Diencephalon (tissue), 1 donor: ENCODE measurements at places on chromosomes 3 and 15. TPM values are rescaled to one million over a fixed set of nuclear protein-coding genes. Genes with fewer than 3 reads are reported as not detected.

Gene GOLGA6A
- total RNA-seq: 0.23 TPM

Gene MCF2L2
- total RNA-seq: 60.9 TPM

Gene LDHAL6B
- total RNA-seq: not detected

Gene FANCD2
- total RNA-seq: 7.2 TPM

Gene ACP3
- total RNA-seq: 1.2 TPM

Gene CILP
- 0.23 TPM for total RNA-seq

Gene ZPLD1
- 0.46 TPM for total RNA-seq

Gene CCR4
- not detected for total RNA-seq

Gene C3orf70
- total RNA-seq: 54.9 TPM

Gene PIERCE2
- 6.7 TPM for total RNA-seq

Gene UROC1
- not detected for total RNA-seq

Gene ZNF662
- 16.6 TPM for total RNA-seq

Gene CD200R1
- 0.69 TPM for total RNA-seq

Gene ROBO1
- 193 TPM for total RNA-seq

Gene FBXW12
- total RNA-seq: 1.8 TPM

Gene KLHL40
- 0.23 TPM for total RNA-seq

Gene FOXB1
- total RNA-seq: 2.1 TPM

Gene ZMAT3
- 24.7 TPM for total RNA-seq

Gene TRIM42
- not detected for total RNA-seq

Gene CNTN6
- total RNA-seq: 35.1 TPM

Gene GOLGA8T
- total RNA-seq: 0.69 TPM

Gene PLXND1
- 26.8 TPM for total RNA-seq

Gene SNTN
- total RNA-seq: 2.3 TPM

Gene KCNMB2
- total RNA-seq: 42.4 TPM

Gene CPNE9
- total RNA-seq: 12.7 TPM

Gene GPR15
- not detected for total RNA-seq

Gene FILIP1L
- 3.5 TPM for total RNA-seq

Gene CACNA2D3
- total RNA-seq: 69.7 TPM

Gene FGD5
- total RNA-seq: 5.5 TPM

Gene CISH
- total RNA-seq: 0.46 TPM

Gene CPOX
- 19.8 TPM for total RNA-seq

Gene PXYLP1
- total RNA-seq: 41.5 TPM

Gene CAND2
- total RNA-seq: 16.8 TPM

Gene DPPA2
- total RNA-seq: not detected

Gene TP53BP1
- total RNA-seq: 188 TPM

Gene CMTM7
- total RNA-seq: 0.69 TPM

Gene SNURF
- 67.6 TPM for total RNA-seq

Gene DTWD1
- total RNA-seq: 38.1 TPM

Gene FOXP1
- 178 TPM for total RNA-seq
